Ascending aorta (tissue), 2 donors: ENCODE measurements at places on chromosomes 2 and 18. TPM values are rescaled to one million over a fixed set of nuclear protein-coding genes. Genes with fewer than 3 reads are reported as not detected.

- no peak for DNase-seq
- H3K27ac ChIP-seq = no peak overlapping the region
- no peak overlapping the region for H3K4me3 ChIP-seq
- H3K27me3 ChIP-seq = no peaks in the 10 kb centered on the region
- no peaks in the 10 kb centered on the region for H3K4me1 ChIP-seq
- no peaks in the 10 kb centered on the region for H3K36me3 ChIP-seq
Measured at GRCh38 chr2:20530520-20530919, 83.6 kb downstream of the RHOB start.

DNA sequence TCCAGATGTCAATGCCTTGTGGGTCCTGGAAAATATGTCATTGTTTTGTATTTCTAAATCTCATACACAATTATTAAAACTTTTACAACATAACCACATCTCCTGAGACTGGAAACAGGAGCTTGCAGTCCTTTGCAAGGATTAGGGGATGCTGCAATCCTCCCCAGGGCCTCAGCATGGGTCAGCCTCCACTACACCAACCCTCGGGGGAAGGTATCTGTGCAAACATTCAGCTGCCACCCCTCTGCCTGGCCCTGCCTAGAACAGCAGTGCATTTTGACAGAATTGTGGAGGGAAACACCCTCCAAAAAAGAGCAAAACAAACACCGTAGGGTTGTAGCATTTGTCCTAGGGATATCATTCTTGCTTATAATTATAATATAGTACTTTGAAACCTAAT, 4.2 kb upstream of the UPP2 start:
- H3K27ac ChIP-seq = no peak overlapping the region
- no peaks in the 10 kb centered on the region for H3K4me1 ChIP-seq
- H3K27me3 ChIP-seq = no peaks in the 10 kb centered on the region
- DNase-seq = no peak
- H3K4me3 ChIP-seq = no peak overlapping the region
- H3K36me3 ChIP-seq = no peaks in the 10 kb centered on the region

- no peak for DNase-seq
- H3K27me3 ChIP-seq = peaks cover 13% of the 10 kb centered on the region
- H3K36me3 ChIP-seq = no peaks in the 10 kb centered on the region
- H3K4me1 ChIP-seq = peaks cover 7% of the 10 kb centered on the region
- H3K27ac ChIP-seq = no peak overlapping the region
- peak overlapping the region; percentile 61 for H3K4me3 ChIP-seq
Measured at GRCh38 chr2:192194265-192194865, 368 bp downstream of the TMEFF2 start.

GRCh38 chr18:50194631-50195532, at the start of gene MYO5B:
TSS of gene MYO5B (minus strand) at chr18:50195147. CDS start at chr18:50194793, 354 bp downstream.
- no peak within 1 kb of the TSS for H3K27ac ChIP-seq
- no peaks in the 10 kb centered on the region for H3K36me3 ChIP-seq
- no peaks in the 10 kb centered on the region for H3K4me1 ChIP-seq
- DNase-seq = no peak
- no peaks in the 10 kb centered on the region for H3K27me3 ChIP-seq
- H3K4me3 ChIP-seq = peak within 1 kb of the TSS; percentile 63

DNA sequence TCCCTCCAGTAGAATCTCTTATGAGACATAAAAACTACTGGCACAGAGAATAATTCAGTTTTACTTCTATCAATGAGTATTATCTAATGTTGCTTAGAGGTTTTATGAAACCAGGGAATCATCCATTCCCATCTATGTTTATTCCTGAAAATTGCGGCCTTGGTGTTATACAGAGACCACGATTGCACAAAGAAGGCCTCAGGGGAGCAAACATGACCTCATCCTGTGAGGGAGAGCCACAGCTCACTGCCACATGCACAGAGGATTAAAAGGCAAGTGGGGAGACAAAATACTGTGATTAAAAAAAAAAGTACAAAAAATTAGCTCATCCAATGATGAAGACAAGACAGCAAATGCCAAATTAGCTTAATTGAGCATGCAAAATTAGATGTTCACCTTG, 111.8 kb upstream of the SLC35G4 start:
- no peak overlapping the region for H3K27ac ChIP-seq
- DNase-seq = no peak
- no peaks in the 10 kb centered on the region for H3K36me3 ChIP-seq
- H3K4me1 ChIP-seq = no peaks in the 10 kb centered on the region
- no peak overlapping the region for H3K4me3 ChIP-seq
- no peaks in the 10 kb centered on the region for H3K27me3 ChIP-seq

Gene DOK6
- total RNA-seq = not detected
